ENCODE measurements at places on chromosomes 11 and 22.

- no peak for DNase-seq
These were observed 11.8 kb upstream of the WDR74 start for GRCh38 chr11:62850911-62851806.

GRCh38 chr11:67520856-67521824, 2.1 kb downstream of the CABP2 start:
- no peak for DNase-seq

DNA sequence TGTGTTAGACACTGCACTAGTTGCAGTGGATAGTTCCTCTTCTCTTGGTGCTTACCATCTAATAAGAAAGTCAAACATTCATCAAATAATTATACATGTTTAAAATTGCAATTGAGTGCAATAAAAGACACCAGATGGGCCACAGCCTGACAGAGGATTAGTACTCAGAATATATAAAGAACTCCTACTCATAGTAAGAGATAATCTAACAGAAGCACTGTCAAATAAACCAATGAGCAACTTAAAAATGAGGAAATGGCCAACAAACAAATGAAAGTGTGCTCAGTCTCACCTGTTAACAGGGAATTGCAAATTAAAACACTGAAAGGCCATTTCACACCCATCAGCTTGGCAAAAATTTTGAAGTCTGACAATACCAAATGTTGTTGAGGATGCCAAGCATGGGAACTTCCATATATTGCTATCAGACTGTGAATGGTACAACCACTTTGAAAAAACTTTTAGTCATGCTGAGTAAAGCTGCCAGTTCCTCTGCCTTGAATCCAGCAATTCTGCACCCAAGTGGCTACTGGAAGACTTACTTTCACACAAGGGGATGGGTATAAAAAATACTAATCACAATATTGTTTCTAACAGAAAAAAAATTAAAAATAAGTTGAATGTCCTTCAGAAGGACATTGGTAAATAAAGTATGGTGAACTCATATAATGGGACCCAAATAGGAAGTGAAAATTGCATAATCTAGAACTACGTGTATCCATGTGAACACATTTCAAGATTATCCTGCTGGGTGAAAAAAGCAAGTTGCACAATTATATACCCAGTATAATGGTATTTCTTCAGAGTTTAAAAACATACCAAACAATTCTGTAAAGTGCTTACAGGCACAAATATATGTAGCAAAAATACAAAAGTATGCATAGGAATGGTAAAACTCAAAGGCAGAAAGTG, 41.4 kb upstream of the CREB3L1 start:
- no peak for DNase-seq

DNA sequence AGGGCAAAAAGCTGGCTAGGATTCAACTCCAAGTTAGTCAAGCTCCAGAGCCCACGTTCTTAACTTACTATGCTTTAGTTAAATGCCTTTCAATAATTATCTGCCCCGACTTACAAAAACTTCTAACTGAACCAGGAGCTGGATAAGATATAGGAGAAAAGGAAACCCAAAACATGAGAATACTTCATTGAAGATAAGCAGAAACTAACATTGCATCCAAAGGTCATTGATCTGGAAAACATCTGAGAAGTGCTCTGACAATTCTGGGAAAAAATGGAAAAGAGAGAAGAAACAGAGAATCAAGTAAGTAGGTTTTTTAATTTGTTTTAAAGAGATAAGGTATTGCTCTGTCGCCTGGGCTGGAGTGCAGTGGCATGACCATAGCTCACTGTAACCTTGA, 27.2 kb downstream of the ACAT1 start:
- DNase-seq: no peak

- DNase-seq: no peak
These were observed 27.4 kb downstream of the RPL3 start for GRCh38 chr22:39292031-39292462.

DNA sequence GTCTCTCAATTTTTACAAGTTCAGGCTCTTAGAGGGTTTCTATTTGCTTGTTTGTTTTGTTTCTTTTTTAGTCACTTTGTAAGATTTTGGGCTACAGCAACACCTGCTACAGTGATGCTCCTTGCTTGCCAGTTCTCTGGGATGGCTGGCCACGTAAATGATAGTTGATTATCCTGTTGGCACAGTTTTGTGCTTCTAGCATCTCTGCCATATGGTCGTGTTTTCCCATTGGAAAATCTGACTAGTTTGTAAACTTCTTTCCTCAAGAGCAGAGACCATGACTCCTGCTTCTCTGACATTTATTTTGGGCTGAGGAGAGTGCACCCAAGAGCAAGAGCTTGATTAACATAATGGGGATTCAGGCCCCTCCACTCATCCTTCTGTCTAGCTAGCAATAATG, 1621.6 kb upstream of the RAG2 start:
- DNase-seq: no peak

DNA sequence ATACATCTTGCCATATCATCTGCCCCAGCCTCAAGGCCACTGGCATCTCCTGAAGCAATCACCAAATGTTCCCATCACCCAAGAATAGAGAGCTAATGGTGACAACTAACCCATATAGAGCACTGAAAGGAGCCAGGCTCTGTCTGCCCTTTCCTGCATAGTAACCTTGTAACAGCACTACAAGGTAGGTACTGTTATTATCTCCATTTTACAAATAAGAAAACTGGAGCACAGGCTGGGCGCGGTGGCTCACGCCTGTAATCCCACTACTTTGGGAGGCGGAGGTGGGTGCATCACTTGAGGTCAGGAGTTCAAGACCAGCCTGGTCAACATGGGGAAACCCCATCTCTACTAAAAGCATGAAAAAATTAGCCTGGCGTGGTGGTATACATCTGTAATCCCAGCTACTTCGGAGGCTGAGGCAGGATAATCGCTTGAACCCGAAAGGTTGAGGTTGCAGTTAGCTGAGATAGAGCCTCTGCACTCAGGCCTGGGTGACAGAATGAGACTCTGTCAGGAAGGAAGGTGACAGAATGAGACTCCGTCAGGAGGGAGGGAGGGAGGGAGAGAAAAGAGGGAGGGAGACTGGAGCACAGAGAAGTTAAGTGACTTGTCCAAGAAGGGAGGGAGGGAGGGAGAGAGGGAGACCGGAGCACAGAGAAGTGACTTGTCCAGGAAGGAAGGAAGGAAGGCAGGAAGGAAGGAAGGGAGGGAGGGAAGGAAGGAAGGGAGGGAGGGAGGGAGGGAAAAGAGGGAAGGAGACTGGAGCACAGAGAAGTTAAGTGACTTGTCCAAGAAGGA, 2.2 kb downstream of the SLC35F2 start:
- no peak for DNase-seq

GRCh38 chr22:42902875-42903510, 45.9 kb upstream of the ARFGAP3 start:
- DNase-seq: no peak

DNA sequence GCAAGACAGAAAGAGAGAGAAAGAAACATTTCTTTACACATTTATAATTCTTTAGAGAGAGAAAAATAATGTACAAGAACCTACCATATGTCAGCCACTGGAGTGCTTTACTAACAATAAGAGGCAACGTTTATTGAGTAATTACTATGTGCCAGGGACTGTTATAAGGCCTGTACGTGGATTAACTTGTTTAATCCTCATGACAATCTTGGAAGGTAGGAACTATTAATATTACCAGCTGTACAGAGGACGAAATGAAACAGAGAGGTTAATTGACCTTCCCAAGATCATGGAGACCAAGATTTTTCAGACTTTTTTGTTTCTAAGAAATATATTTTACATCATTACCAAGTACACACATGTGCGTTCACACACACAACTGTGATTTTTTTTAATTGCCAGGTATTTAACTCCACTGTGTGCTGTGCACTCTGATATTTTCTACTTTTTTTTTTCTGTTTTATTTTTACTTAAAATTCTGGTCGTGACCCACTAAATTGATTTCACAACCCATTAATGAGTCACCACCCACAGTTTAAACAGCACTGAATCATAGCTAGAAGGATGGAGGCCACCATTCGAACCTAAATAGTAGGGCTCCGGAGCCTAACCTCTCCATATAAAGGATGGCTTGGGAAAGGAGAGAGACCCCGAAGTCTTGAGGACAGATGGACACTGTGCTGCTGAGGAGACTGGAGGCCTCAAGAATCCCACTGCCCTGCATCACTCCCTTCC, 21.4 kb downstream of the CREB3L1 start:
- no peak for DNase-seq

DNA sequence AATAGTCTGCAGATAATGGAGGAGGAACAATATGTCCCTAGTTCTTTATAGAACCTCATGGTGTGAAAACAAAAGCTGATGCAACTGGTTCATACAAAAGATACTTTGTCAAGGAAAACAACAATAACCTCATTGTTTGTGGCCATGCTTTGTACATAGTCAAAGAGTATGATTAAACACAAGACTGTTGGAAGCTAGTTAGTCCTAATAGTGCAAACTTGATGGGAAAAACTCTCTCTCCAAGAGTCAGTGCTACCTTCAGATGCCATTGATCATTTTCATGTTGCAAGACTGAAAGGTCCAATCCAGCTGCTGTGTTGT, 20.1 kb upstream of the PLAAT2 start:
- no peak for DNase-seq

DNA sequence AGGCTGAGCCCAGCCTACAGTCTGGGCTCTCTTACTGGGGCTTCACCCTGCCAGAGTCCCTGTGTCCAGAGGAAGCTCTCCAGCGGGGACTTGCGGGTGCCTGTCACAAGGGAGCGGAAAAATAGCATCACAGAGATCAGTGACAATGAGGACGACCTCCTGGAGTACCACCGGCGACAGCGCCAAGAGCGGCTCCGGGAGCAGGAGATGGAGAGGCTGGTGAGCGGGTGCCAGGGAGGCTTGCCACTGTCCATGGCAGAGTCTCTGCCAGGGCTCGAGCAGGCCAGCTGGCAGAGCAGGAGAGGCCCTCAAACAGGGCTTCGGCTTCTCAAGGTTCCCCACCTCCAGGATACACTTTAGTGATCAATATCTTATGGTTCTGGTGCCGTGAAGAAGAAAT, 21.0 kb downstream of the PHLDB1 start:
- DNase-seq: no peak

DNA sequence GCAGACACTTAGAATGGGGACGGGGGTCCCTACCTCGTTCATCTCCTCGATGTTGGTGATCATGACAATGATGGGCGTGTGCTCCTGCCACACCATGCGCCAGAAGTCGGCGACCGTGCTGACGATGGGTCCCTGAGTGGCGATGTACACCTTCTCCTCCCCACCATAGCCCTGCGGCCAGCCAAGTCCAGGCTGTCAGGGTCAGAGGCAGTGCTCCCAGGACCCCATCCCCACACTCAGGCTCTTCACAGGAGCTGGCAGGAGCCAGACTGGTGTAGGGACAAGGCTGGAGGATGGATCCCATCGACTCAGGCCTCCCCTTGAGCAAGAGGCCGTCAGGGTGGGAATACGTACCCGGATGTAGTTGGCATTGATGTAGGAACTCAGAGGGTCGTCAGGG, 7.2 kb upstream of the IGSF22 start:
- no peak for DNase-seq

GRCh38 chr22:20761536-20761935, 12.4 kb upstream of the SERPIND1 start:
- DNase-seq: no peak

DNA sequence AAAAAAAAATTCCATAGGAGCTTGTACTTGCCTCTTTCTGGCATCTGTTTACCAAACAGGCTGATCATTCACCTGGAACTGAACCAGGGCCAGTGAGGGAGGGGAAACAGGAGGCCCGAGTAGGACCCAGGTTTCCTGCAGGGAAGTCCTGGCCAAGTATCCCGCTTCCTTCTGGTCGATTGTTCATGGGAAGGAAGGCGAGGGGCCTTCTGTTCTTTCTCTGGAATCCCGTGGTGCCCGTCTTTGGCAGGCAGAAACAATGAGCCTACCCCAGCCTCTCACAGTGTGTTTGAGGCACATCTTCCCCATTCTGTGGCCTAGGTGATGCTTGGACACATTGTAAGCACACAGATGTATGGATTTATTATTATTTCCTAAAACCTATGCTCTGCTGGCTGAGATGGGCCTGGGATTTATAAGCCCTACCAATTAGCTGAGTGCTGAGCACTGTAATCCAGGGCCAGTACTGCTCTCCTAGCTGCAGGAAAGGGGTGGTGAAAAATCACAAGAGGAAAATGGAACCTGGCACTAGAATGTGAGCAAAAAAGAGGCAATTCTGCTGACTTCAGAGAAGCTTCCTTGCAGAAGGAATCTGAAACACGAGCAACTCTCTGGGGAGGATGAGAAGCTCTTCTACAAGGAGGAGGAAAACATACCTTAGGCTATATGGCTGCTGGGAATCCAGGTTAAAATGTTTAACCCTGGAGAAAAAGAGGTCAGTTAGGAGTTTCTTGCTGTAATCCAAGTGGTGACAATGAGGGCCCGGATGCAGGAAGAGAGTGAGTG, 53.5 kb downstream of the PRR5L start:
- DNase-seq: no peak

DNA sequence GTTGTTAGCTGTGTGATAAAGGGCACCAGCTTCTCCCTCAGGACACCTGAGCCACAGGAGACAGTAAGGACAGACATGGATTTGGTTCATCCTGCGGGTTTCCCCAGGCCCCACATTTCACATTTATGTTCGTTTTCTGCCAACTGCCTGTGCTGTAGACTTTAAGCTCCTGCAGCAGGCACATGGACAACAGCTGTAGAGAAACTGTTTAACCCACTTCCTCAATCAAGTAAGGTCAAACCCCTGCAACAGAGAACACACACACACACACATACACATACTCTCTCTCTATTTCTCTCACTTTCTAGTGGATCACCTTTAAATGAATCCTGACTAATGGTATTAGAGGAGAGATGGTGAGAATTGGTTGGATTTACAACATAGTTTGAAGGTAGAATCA, 90.7 kb downstream of the C11orf87 start:
- no peak for DNase-seq

DNA sequence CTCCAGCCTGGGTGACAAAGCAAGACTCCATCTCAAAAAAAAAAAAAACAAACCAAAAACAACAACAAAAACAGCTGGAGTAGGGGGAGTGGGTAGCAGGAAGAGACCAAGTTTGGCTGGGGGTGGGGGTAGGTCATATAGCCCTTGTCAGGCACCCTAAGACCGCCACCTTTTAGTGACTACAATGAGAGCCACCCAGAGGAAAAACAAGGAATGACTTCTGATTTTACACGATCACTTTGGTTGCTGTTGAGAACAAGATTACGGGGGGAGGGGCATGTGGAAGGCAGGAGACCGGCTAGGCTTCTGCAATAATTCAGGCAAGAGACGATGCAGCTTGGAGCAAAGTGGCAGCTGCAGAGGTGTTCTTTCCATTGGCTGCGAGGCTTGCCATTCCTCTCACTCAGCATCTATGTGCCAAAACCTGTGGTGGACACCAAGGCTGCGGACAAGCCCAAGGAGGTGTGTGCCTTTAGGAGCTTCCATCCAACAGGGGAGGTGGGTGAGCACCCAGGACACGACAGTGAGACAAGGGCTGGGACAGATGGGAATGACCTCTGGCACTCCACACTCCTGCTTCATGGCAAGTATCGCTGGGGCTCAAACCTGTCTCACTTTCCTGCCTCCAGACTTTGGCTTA, 1.7 kb downstream of the RPS19BP1 start:
- no peak for DNase-seq

- no peak for DNase-seq
These were observed 202.1 kb downstream of the ADAMTS15 start for GRCh38 chr11:130650456-130651030.
